ENCODE measurements at places on chromosomes 3 and 15. TPM values are rescaled to one million over a fixed set of nuclear protein-coding genes. Genes with fewer than 3 reads are reported as not detected.

GRCh38 chr3:23800731-23801130 is 5.0 kb upstream of the UBE2E1 start:
- peak; percentile 69 for DNase-seq

DNA sequence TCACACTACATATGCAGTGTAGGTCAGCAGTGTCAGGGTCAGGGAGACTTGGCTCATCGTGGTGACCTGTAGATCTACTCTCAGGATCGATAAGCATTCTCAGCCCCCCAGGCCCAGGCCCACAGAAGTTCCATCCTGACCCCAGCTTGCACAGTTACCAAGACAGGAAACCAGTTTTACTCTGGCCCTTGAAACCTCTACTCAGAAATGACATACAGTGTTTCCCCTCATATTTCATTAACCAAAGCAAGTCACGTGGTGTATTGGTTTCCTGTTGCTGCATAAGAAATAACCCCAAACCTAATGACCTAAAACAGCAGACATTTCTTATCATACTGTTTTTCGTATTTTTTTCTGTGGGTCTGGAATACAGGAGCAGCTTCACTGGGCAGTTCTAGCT is 242.2 kb downstream of the SLCO3A1 start:
- DNase-seq = no peak

IL5RA gene
- total RNA-seq = not detected

SERPINI2 gene
- not detected for total RNA-seq

IGSF11 gene
- total RNA-seq = not detected

DNA sequence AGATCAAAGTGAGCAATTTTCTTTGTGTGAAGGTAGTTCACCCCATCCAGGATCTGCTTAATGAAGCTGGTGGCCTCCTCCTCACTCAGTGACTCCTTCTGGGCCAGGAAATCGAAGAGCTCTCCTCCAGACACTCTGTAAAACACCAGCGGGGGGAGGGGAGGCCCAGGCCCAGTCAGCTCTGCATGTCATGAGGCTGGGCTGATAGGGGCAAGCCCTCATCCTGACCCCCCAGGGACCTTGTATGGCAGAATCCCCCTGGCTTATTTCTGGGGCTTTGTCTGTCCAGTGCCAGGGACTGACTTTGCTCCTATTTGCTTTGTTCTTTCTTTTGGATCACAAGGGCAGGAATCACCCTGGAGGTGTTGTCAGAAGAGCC is 74.9 kb downstream of the DAPK2 start:
- DNase-seq = peak; percentile 42

GRCh38 chr15:40600956-40601355 is 6.9 kb downstream of the KNL1 start:
- DNase-seq = no peak

- no peak for DNase-seq
Measured at GRCh38 chr15:99717161-99718009, 15.9 kb downstream of the LYSMD4 start.

TMCO5A gene
- total RNA-seq = not detected

DNA sequence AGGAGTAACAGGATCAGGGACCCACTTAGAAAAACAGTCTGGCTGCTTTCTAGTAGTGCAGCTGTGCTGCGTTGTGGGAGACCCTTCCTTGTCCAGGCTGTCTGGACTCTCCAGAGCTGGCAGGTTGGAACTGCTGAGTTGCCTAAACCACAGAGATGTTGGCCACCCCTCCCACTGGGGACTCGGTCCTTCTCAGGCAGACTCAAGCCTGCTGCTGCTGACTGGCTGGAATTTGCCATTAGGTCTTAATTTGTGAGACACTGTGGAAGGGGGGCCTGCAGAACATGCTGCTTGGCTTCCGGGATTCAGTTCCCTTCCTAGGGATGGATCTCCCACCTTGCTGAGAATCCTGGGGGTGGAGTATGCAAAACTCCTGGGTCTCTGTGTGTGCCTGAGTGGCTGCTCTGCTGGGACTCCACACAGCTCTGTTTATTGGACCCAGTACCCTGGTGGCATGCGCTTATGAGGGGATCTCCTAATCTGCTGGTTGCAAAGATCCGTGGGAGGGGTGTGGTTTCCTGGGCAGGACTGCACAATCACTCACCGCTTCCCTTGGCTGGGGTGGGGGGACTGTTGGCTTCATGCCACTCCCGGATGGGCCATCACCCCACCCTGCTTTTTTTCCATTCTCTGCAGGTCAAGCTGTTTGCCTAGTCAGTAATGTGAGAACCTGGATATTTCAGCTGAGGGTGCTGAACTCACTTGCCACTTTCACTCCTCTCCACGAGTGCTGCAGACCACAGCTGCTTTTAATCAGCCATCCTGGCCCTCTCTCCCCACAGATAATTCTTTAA is 150.5 kb downstream of the CFAP20DC start:
- no peak for DNase-seq

DNA sequence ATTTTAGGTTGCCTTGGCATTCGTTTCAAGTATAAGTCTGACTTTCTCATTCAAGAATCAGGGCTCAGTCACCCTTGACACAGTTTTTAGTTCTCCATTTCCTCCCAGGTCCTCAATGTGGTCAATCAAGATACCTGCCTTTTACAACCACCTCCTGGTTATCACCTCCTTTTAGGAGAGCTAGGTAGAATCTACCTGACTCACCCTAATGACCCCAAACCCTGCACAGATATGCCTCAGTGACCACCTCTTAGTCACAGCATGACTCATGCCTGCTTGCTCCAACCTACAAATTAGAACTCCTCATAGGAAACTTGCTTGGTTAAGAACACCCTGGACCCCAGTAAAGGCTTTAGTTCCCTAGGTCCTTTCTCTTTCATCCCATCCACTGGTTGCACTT is 22.5 kb downstream of the DMXL2 start:
- no peak for DNase-seq

Measured in OCI-LY7 (cell line).